NCI-H774 (cell line): ENCODE measurements at places on chromosomes 2 and 18.

GRCh38 chr2:39138837-39139211 is 18.0 kb upstream of the SOS1 start:
- no peak for DNase-seq

GRCh38 chr2:121288454-121289231 is 3.6 kb upstream of the TFCP2L1 start:
- no peak for DNase-seq

- DNase-seq, result no peak
Measured at GRCh38 chr2:126981476-126981875, 82.8 kb downstream of the TEX51 start.

- no peak for DNase-seq
Measured at GRCh38 chr2:30866974-30867373, 59.7 kb upstream of the CAPN13 start.

- DNase-seq, result no peak
Measured at GRCh38 chr2:220192994-220193753, 565.7 kb downstream of the SLC4A3 start.

DNA sequence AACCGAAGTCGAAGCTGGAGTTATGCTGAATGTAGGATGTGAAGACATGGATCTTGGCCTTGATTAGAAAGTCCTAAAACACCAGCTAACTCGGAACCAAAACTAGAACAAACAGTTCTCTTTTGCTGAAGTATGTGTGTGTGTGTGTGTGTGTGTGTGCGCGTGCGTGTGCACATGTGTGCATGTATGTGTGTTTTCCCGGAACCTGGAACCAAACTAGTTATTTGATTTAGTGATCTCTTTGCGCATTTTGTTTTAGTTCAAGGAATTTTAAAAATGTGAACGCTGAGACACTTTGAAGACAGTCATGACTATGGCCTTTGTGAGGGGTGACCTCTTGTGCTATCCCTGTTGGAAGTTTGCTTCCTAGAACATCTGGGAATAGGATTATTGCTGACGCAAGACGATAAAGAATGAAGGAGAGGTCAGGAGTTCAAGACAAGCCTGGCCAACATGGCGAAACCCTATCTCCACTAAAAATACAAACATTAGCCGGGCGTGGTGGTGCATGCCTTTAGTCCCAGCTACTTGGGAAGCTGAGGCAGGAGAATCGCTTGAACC is 23.8 kb downstream of the FHL2 start:
- no peak for DNase-seq

GRCh38 chr2:100043891-100044255 is 98.5 kb downstream of the AFF3 start:
- no peak for DNase-seq

- DNase-seq, result no peak
Measured at GRCh38 chr18:22604390-22604985, 186.8 kb upstream of the CTAGE1 start.

DNA sequence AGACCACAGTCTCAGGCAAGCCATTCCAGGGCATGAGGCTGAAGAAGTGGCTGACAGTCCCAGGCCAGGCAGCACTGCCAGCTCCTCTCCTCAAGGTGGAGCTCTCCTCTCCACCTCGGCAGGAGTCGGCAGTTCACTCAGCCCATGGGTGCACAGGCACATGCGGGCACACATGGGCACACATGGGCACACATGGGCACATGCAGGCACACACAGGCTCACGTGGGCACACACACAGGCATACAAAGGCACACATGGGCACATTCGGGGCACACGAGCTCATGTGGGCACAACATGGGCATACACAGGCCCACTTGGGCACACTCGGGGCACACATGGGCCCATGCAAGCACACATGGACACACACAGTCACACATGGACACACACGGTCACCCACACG is 65.3 kb upstream of the TAF1B start:
- no peak for DNase-seq

DNA sequence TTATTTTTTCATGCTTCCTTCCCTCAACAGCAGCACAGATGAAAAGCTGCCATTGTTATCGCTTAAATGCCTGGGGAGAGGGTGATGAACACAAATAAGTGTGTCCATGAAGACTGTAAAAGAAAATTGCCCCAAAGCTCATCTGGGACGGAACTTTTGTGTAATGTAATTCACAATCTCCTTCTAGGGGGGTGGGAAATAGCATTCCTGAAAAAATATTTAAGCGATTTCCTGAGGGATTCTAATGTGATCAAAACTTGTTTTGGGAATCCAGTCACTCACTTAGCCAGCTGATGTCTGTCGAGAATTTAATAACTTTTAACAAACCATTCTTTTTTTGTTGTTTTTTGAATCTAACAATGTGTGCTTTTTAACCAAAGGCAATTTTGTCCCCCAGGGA is 427.9 kb downstream of the PLCL1 start:
- no peak for DNase-seq

DNA sequence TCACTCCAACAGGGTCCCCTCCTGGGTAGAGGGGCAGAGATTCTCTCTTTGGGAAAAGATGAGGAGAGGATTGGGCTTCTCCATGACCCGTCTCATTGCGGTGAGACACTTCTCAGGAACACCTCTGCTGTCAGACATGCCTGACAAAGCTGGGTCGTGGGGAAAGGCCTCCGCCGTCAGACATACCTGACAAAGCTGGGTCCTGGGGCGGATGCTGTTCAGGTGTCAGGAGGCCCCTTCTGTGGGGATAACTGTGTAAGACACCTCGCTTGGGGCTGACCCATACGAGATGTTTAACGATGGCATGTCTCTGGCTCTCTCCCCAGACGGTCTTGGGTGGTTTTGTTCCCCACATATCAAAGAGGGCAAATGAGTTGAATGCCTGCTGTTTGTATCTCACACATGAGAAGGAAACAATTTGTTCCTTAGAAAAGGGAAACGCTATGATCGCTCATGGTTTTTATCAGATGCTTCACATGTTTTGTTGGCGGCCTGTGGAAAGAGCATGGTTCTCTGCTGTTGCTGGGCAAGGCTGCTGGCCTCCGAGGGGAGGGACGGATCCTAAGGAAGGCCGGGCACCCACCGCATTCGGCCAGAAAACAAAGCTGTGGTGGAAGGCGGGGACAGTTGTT is 40.8 kb upstream of the PXDN start:
- no peak for DNase-seq

- DNase-seq, result no peak
Measured at GRCh38 chr2:214311031-214311533, 99.8 kb upstream of the VWC2L start.

- DNase-seq, result no peak
Measured at GRCh38 chr2:195834836-195835235, 177.8 kb downstream of the SLC39A10 start.

GRCh38 chr2:217030081-217030480 is 170.2 kb upstream of the TNP1 start:
- DNase-seq, result no peak

DNA sequence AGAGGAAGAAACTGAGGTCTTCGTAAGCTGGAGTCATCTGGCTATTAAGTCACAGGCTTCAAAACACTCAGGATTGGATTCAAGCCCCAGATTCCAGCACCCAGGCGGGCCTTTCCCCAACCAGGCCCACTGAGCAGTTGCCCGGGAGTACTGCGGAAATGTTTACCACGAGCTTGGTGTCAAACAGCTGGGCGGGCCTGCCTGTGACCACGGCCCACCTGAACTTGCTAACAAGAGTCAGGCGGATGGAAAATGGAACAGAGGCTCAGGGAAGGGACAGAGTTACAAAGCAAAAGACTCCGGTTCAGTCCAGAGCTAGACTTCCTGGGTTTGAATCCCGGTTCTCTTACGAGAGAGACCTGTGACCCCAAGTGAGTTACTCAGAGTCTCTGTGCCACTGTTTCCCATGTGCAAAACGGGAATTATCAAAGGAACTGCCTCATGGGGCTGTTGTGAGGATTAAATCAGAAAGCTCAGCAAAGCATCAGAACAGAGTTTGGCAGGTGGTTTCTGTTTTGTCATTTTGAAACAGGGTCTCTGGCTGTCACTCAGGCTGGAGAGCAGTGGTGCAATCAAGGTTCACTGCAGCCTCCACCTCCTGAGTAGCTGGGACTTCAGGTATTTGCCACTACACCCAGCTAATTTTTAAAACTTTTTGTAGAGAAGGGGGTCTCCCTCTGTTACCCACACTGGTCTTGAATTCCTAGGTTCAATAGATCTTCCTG is 49.0 kb upstream of the TFCP2L1 start:
- DNase-seq, result no peak
